ENCODE measurements at places on chromosomes 13 and 19.

- DNase-seq, result no peak
Measured at GRCh38 chr13:114152831-114153371, 20.5 kb upstream of the RASA3 start.

- DNase-seq, result no peak
Measured at GRCh38 chr13:73254827-73255226, 196.0 kb downstream of the KLF5 start.

DNA sequence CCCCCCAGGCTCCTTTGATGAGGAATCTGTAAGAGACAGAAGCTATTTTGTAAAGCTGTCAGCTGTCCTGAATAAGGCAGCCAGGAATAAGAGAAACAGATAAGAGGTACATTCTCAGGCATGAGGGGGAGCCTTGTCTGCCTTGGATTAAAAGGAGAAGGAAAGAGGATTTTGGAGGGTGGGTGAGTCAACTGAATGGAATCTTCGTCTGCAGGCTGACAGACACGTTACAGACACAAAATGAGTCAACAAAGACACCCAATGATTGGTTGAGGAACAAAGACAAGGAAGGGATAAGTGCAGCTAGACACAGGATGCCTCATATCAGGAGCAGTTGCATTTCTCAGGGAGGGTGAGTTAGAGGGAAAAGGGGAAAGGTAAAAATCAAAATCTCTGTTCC lies 162.5 kb downstream of the OLFM4 start:
- DNase-seq, result no peak

- no peak for DNase-seq
Measured at GRCh38 chr13:46082324-46082723, 22.5 kb downstream of the CPB2 start.

GRCh38 chr13:49927755-49928154 lies 8.4 kb downstream of the SPRYD7 start:
- no peak for DNase-seq

DNA sequence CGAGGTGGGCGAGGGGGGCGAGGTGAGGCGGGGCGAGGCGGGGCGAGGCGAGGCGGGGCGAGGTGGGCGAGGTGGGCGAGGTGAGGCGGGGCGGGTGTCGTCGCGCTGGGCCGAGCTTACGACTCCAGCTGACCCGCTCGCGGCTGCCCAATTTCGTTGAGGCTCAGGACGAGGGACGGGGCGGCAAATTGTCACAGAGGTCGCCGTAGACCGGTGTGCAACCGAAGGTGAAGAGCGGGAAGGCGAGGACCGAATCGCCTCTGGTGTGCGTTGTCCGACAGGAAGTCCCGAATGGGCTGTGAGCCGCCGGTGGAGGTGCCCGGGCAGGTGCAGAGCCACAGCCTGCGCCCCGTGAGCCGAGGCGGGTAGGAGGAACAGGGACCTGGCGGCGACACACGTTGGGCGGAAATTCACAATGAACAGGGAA lies at the start of gene LACC1:
TSS of gene LACC1 (plus strand) at position 150 of the 427 bp plus-strand sequence. CDS start 1,082 bp downstream, outside the sequence.
- peak; percentile 4 for DNase-seq

DNA sequence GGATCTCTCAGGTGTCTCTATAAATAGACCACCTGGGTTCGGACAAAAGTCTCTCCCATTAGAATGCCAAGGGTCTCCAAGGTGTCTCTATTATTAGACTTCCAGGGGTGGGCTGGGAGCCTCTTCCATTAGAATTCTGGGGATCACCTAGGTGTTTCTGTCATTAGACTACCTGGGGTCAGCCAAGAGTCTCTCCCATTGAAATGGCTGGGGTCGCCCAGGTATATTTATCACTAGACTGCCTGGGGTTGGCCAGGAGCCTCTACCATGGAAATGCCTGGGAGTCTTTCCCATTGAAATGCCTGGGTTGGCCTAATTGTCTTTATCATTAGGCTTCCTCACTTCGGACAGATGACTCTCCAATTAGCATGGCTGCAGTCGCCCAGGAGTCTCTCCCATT lies 1565.5 kb downstream of the UQCRFS1 start:
- DNase-seq, result no peak

- DNase-seq, result no peak
Measured at GRCh38 chr13:29957320-29957719, 106.9 kb upstream of the UBL3 start.

DNA sequence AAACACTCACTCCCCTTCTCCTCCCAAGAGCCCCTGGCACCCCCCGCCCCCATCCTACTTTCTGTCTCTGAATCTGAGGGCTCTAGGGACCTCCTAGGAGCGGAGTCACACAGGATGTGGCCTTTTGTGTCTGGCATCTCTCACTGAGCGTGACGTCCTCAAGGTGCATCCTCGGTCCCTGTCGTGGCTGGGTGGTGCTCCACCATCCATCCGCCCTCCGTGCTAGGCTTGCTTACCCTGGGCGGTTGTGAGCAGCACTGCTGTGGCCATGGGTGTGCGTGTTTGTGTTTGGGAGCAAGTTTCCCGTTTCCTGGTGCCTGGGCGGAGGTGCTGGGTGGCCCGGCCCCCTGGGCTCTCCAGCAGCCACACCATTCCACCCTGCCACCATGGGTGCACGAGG lies 12.2 kb downstream of the PLEKHJ1 start:
- DNase-seq, result peak; percentile 82

DNA sequence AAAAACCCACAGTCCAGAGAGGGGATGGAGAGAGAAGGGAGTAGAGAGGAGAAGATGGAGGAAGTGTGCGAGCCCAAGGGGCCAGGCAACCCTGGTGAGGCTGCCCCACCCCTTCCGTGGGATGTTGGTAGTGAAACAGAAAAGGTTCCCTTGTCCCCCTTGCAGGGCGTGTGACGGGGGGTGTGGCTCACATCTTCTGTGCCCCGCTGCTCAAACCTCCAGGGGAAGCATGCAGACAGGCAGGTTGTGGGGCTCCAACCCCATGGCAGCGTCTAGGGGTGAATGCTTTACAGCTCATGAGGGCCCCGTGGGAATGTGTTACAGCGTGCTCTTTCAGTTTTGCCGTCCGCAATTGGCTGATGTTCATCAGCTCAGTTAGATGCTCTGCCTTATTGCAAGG lies 14.7 kb upstream of the EVI5L start:
- no peak for DNase-seq

GRCh38 chr13:97390941-97391600 lies 42.9 kb upstream of the RAP2A start:
- no peak for DNase-seq

DNA sequence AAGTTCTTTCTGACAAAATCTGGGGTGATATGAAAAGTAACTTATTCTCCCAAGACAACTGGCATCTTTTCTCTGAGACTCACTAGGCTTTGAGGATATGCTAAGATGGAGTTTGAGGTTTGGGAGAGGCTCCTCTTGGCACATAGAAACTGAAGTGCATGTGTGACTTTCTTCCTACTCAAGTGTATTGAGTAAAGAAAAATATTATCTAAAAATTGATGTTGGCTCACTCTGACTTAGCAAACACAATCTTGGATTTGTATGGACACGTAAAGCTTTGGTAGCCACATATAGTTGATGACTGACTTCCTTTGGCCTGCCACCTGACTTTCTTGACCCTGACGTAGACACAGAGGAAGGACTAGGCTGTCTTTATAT lies 71.1 kb upstream of the KLF12 start:
- no peak for DNase-seq

GRCh38 chr13:85985797-85986196 lies 186.6 kb upstream of the SLITRK6 start:
- no peak for DNase-seq

DNA sequence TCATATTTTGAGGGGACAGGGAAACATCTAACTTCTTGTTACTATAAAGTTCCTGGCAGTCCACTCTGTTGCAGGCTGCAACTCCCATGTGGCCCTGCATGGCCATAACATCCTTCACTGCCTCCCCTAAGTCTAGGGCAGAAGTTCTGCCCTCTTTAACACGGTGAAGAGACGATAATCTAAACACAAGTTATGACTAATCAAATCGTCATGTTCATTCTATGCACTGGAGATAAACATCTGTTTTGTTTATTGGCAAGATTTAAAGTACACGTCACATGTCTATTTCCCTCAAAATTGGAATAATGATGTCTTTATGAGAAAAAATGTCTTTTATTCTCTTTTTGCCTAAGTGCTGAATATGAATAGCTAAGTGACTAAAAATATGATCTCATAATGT lies 1629.4 kb downstream of the PCDH9 start:
- no peak for DNase-seq

DNA sequence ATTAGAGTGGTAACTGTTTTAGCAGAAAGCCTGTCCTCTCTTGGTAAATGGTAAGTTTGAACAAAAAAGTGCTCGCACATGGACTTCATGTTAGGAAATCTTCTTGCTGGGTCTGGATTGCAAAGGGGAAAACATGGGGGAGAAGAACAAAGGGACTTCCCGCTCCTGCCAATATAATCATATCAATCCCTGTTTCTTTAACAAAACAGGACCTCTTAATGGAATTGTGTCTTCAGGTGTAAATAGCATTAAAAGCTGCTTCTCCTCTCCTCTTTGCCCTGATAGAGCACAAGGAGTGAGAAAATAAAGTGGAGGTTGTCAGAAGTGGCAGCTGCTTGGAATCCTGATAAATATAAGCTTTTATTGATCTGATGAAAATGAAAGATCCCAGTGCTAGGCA lies 20.4 kb upstream of the ZNF536 start:
- no peak for DNase-seq

DNA sequence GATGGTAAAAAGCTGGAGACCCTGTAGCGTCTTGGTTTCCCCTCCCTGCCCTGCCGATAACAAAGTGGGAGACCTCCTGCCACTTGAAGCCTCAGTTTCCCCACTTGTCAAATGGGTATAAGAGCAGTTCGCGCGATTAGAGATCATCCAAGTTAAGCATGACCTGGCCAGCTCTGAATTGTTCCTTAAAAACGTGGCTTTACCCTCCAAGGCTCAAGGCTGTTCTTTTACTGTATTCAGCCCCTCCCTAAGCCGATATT lies 421 bp downstream of the TNPO2 start:
- DNase-seq, result no peak

DNA sequence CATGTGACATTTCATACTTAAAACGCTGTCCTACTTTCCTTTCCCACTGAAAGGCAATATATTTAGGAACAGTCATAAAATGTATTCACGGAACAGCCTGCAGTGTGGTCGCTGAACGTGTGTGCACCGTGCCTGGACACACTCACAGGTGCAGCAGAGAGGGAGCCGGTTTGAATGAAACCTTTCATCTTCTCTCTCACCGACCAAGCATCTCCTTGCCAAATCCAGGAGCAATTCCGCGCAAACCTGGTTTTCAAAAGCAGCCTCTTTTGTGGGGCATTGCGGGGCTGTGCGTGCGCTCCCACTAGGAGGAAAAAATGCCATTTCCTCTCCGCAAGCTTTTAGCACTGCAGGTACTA lies 1.0 kb downstream of the DCLK1 start:
- no peak for DNase-seq

GRCh38 chr19:32902448-32902847 lies 32.9 kb upstream of the SLC7A9 start:
- no peak for DNase-seq

DNA sequence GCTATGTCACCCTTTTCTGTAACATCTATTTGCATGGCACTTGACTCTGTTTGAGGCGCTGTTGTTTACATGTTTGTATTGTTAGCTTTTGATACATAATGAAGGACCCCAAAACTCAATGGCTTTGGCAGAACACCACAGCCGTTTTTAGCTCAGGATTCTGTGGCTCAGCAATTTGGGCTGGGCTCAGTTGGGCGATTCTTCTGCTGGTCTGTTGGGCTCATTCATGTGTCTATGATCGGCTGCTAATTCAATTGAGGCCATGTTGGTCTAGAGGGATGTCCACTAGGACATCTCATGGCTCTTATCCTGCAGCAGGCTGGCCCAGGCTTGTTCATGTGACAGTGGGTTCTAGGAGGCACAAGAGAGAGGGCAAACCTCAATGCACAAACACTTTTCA lies 33.9 kb downstream of the VSTM2B start:
- DNase-seq, result no peak

Measured in GM19239 (cell line).